ENCODE measurements at places on chromosomes 3 and 15.

DNA sequence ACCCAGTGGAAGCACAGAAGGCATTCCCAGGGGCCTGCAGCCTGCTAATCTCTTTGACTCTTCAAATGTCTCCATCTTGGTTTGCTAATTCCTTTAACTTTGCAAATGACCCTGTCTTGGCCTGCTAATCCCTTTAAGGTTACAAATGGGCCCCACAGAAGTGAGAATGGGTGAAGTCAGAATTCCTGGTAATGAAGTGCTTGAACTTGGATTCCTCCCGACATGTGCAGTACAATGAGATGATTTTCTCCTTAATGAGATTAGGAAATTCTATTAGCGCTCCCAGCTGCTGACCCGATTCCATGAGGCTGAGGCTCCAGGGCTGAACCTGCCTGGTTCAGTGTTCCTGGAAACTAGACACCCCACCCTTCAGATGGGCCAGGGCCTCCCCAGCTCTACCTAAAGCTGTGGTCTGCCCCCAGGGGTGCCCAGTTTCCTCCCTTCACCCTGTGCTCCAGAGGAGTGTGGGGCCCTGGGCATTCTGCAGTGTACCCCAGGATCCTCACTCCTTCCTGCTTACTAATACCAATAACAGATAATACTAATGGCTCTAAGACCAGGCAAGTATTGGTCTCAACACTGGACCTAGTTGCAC, 47.4 kb downstream of the SCN5A start:
- DNase-seq = no peak

DNA sequence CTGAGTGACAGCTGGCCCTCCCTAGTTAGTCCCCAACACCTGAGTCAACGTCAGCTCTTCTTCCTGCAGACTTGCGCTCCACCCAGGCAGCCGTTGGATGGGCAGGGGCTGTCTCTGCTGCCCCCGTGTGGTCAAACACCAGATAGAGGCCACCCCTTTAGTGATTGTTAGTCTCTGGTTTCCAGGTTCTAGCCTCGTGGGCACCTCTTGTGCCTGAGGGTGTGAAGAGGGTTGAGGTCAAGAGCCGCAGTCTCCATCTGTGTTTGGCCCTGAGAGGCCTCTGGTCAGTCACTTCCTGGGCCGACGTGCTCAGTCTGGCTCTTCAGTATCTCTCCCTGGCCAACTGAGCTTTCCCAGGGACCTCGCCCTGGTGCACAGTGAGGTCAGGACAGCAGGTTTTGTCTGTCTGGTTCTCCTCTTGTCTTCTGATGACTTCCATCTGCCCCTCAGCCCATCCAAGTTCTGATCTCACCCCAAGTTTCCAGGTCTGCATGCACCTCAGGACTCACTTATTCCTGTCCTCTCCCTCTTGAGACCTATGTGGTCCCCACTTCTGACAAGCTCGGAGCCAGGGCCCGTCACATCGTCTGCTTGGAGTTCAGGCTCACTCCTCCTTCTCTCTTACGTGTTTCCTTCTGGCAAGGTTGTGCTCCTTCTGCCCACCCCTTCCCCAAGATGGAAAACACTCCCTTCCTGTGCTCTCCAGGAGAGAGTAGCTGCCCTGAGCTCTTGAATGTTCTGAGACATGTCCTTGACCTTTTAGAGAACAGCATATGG, 20.9 kb downstream of the CD276 start:
- peak; percentile 43 for DNase-seq

DNA sequence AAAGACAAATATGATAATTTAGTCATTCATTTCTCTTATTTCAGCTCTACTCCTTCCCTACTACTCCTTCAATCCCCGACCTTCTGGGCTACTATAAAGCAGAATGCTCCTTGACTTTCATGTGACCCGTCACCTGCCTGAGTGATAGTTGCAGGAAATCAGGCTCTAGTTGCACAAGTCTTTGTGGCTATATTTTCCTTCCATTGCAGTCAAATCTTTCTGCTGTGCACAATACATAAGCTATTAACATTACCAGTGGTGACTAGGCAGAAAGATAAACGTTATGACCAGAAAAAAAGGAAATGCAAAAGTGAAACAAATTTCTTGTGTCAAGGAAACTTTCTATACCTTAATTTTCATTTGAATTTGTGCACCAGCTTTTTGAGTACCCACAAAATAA, 2.3 kb downstream of the SUCNR1 start:
- no peak for DNase-seq

DNA sequence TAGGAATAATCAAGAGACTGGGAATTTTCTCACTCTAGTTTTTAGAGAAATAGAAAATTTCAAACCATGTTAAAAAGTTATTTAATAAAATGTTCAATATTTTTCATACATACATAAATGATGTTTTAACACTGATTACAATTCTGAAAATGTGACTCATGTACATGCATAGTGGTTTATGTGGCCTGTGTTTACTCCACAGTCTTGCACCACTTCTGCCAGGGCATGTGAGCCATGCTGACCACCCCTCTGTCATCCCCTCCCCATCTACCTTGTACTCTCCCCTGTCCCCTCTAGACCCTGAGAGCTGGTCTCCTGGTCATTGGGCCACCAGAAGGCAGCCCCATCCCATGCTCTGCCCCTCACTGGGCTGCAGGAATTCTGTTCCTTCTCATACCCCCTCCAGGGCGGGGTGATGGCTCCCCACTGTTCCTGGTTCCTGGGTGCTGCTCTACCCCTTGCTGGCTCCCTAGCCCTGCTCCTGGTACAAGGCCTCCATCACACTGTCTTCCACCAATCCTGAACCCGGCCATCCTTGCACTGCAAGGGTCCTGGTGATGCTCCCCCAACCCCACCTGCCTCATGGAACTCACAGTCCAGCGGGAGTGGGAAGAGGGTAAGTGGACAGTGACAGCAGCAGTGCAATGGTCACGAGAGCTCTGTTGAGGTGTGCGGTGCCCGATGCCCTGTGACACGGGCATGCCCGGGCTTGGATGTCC, 24.2 kb upstream of the SLC41A3 start:
- no peak for DNase-seq
